Activated effector memory CD4-positive, alpha-beta T cell treated with anti-CD3 and anti-CD28 coated beads, Interleukin-2, amount 50 U/mL, for 16 hours (primary cell): ENCODE measurements at places on chromosomes 1 and 21.

GRCh38 chr1:41695118-41695745, 210.7 kb upstream of the EDN2 start:
- peak; percentile 52 for DNase-seq

DNA sequence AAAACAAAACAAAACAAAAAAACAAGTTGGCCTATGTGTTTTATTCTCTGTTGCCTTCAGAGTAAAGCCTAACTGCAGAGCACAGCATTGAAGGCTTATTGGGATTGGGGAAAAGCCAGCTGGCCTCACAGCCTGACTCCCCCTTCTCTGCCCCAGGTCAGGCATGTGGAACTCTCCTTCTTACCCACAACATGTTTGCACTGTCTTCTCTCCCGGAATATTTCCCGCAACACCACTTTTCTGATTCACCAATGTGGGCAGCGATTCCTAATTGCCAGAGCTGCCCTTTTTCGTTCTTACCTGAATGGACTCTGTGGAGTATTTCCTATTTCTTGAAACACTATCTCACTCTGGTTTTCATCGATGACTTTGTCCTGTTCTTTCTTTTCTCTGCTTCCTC, 2.8 kb upstream of the TARBP1 start:
- no peak for DNase-seq

DNA sequence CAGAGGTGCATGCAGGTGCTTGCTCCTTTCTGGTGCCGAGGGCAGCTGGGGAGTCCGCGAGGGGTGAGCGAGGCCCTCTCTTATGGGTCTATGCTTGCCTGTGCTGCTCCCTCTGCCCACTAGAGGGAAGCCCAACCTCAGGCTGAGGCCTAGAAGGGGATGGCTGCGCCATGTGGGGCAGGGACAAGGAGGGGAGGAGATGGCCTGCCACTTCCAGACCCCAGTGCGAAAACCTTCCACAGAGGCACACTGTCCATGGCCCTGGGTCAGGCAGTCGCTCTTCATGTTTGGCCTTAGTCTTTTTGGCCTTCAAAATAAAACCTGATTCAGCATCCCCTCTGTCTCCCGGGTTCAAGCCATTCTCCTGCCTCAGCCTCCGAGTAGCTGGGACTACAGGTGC, 14.0 kb downstream of the RHBG start:
- DNase-seq, result peak; percentile 86

GRCh38 chr1:239301251-239301650, 85.1 kb upstream of the CHRM3 start:
- DNase-seq, result no peak

GRCh38 chr21:15104470-15104869, 39.7 kb upstream of the NRIP1 start:
- DNase-seq, result no peak

- DNase-seq, result no peak
Observed at GRCh38 chr1:86798608-86799291, 94.4 kb downstream of the SH3GLB1 start.

GRCh38 chr1:58568911-58569310, 8.1 kb downstream of the TACSTD2 start:
- DNase-seq, result no peak

DNA sequence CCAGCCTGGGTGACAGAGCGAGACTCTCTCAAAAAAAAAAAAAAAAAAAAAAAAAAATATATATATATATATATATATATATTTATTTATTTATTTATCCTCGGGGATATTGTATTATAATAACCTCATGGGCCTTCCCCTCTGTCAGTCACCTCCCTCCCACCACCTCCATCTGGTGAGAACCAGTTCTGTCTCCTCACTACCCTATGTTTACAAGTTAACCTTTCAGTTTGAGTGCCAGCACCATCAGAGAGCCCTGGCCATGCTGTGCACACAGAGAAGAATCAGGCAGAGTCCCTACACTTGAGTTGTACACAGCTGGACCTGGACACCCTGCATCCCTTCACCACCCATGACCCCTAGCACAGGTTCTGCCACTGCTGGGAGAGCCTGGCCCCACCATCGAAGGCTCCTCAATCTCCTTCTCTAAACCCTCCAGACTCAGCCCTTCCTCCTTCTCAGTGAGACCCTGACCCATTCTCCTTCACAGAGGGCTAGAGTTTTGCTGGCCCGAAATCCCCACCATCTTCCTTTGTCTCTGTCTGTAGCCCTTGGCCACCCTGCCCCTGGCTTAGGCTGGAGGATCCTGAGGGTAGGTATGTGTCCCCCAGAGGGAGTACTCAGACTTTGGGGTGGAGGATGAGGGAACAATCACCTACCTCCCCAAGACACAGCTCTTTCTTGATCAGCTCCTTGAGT, 1.2 kb downstream of the S100A5 start:
- DNase-seq, result no peak
